ENCODE measurements at places on chromosomes 13 and 19.
A peak's percentile ranks its signal among the peaks of the same experiment; 100 is the strongest.

- no peak for DNase-seq
Measured at GRCh38 chr13:66048888-66049287, 1181.2 kb downstream of the PCDH9 start.

GRCh38 chr13:81726037-81726726 is 1385.3 kb upstream of the SPRY2 start:
- no peak for DNase-seq

- DNase-seq: no peak
Measured at GRCh38 chr13:61728471-61728870, 312.8 kb upstream of the PCDH20 start.

GRCh38 chr19:48928164-48929025 is 5.1 kb upstream of the DHDH start:
- no peak for DNase-seq

GRCh38 chr19:11563532-11563931 is 4.5 kb upstream of the ELOF1 start:
- DNase-seq: no peak

GRCh38 chr19:41085748-41086415 is 2.4 kb upstream of the CYP2A13 start:
- no peak for DNase-seq

- DNase-seq: no peak
Measured at GRCh38 chr13:71213252-71213821, 653.7 kb downstream of the DACH1 start.

- DNase-seq: no peak
Measured at GRCh38 chr13:93345770-93346169, 119.2 kb downstream of the GPC6 start.

GRCh38 chr13:113802090-113802531 is 43.1 kb downstream of the TMEM255B start:
- DNase-seq: peak; percentile 61

- DNase-seq: no peak
Measured at GRCh38 chr19:33410915-33411401, 37.4 kb downstream of the CEBPG start.

DNA sequence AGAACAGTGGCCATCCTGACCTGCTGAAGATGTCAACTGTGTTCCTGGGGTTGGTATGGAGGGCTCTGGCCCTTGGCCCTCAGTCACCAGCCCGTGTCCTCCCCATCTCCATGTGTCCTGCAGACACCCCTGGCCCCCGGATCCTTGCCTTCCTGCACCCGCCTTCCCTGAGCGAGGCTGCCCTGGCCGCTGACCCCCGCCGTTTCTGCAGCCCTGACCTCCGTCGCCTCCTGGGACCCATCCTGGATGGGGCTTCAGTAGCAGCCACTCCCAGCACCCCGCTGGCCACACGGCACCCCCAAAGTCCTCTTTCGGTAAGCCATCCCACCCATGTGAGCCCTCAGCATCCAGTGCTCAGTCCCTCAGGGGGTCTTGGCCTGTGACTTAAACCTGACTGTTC is 24.8 kb downstream of the HIF3A start:
- no peak for DNase-seq

DNA sequence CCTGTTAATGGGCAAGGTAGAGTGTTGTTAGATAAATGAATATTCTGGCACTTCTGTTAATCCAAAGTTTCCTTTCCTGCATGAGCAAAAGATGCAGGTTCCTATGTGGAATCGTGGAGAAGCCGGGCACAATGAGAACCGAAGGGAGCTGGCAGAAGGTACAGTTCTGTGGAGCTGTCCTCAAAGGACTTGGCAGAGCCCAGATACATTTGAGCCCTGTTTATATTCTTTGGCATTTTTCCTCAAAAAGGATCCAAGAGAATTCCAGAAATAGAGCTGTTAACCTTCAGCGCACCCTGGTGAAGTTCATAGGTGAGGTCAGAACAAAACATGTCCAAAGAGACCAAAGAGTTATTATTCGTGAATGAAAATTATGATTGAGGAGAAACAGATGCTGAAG is 4.0 kb upstream of the DLEU7 start:
- no peak for DNase-seq

GRCh38 chr13:100356889-100357288 is 231.7 kb downstream of the GGACT start:
- DNase-seq: no peak

- DNase-seq: peak; percentile 66
Measured at GRCh38 chr19:35267353-35267817, 1.4 kb upstream of the USF2 start.

GRCh38 chr13:78372581-78372980 is 230.8 kb downstream of the POU4F1 start:
- DNase-seq: no peak

DNA sequence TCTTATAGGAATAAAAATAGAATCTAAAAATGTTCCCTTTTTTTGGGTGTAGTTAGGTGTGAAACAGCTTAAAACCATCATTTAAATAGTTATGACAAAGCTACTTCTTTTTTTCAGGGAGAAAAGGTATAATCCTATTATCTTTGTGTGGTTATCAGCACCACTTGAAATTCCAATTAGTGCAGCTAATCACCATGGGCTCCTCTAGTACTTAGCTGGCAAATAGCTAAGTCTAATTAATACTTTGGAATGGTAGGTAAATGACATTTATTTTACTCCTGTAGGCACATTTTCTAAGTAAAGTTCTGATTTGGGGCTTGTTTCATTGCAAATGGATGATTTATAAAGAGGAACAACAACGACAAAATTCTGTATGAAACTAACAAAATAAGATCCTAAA is 132.6 kb downstream of the OLFM4 start:
- DNase-seq: no peak

- DNase-seq: no peak
Measured at GRCh38 chr19:43540381-43540780, 7.4 kb downstream of the ZNF575 start.

DNA sequence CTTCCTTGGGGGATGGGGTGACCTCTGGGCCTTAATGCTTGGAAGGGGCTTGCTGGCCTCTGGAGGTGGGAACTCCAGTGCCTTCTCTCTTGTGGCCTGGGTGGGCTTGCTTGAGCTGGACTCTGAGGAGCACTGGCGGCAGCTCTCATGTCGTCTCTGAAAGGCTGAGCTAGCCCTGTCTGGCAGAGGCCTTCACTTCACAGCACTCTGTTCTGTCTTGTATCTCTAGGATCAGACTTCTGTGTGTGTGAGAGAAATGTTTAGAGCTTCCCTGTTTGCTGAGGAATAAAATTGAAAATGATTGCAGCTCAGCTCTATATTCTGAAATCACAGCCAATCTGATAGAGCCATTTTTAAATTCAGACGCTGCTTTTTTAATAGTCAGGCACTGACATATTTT is 185.3 kb downstream of the KCNRG start:
- DNase-seq: no peak

DNA sequence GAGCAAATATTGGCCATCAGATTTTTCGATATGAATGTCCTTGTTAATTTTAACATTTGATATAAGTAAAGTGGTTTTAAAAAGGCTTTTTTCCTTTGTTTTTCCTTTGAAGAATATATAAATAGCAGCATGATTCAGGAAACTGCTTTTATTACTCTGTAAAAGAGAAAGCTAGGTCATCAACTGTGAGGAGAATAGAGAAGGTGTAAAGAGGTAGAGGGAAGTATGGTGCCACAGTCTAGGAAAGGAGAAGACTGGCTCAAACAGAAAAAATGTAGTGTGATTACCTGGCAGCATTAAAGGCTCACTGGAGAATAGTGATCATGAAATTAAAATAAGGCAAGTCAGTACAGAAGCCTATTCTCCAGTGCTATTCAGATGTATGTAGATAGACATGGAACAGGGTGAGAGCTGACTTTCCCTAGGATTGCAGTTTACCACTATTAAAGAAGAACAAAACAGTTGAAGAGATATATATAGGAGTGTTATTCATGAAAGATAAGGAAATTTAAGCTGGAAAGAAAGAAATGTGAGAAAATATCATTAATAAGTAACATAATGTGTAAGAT is 1115.9 kb upstream of the PCDH9 start:
- no peak for DNase-seq

- DNase-seq: no peak
Measured at GRCh38 chr13:80563439-80563838, 222.5 kb upstream of the SPRY2 start.

DNA sequence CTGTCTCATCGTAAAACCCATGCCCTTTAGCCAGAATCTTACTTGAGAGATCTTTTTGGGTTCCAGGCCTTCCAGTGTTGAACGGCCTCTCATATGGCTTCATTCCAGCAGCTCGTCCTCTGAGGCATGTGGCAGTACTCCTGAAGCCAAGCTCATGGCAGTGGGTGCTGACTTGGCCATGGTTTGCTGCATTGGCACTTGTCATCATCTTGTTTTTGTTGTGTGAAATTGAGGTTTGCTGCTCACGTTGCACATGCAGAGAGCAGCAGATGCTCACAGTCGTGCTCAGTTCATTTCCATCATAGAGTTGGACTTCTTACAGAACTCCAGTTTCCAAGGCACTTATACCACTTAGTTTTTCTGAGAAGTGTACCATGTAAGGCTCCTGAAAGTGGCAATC is 14.9 kb downstream of the TEX29 start:
- no peak for DNase-seq

GRCh38 chr13:26213982-26214381 is 8.1 kb downstream of the RNF6 start:
- no peak for DNase-seq

- peak; percentile 63 for DNase-seq
Measured at GRCh38 chr19:35044317-35045117, 3.0 kb downstream of the HPN start.

DNA sequence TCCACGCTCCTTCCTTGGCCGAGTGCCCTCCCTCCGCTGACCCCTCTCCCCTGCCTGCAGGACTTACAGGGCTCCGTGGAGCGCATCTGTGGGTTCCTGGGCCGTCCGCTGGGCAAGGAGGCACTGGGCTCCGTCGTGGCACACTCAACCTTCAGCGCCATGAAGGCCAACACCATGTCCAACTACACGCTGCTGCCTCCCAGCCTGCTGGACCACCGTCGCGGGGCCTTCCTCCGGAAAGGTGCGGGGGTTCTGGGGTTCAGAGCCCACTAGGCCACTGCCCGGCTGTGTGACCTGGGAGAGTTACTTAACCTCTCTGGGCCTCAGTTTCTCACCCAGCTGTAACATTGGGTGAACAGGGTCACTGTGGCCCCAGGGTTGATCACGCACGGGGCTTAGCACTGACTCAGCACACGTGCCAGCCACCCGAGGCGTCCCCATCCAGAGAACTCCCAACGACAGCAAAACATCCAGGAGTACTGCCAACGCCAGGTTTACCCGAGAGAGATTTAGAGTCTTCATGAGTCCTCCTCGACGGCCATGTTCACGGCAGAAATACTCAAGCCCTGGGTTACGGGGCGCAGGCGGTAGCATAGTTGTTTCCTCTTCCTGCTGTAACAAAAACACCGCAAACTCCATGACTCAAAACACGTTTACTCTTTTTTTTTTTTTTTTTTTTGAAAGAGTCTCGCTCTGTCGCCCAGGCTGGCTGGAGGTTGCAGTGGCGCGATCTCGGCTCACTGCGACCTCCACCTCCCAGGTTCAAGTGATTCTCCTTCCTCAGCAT is 9.7 kb upstream of the SPACA4 start:
- DNase-seq: no peak

- no peak for DNase-seq
Measured at GRCh38 chr13:64770743-64771142, 2459.4 kb downstream of the PCDH9 start.

DNA sequence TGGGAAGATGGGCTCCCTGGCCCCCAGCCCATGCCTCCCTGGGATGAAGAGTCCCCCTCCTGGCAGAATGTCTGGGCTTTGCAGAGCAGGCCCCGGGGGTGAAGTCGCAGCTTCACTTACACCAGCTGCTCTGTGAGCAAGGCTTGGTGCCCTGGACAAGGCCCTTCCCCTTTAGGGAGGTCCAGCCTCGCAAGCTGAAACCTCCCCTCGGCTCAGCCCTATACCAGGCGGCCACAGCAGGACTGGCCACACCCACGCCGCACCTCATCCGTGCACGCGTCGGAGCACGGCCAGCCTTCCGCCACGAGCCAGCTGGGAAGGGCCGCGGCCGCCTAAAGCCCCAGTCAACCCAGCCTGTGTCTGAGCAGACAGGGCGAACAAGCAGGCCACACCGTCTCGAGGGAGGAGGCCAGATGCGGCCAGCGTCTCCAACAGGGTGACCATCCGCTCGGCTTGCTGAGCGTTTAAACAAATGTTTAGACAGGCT is 83.2 kb upstream of the MCF2L start:
- peak; percentile 82 for DNase-seq

DNA sequence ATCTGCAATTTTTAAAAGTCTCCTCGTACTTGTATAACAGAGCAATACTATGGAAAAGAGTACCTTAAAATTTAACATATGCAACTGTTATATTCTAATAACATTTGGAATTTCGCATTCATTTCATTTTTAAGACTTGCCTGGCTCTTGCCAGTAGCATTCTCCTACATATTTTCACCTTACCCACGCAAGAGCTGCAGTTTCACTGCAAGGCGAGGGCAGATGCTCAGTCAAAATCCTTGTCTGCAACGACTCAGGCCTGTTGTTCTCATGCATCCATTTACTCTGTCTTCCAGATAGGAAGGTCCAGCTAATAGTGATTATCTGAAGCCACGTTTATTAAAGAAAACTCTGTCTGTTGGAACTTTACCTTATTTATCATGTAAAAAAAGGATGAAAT is 227.0 kb upstream of the RFC3 start:
- DNase-seq: no peak

DNA sequence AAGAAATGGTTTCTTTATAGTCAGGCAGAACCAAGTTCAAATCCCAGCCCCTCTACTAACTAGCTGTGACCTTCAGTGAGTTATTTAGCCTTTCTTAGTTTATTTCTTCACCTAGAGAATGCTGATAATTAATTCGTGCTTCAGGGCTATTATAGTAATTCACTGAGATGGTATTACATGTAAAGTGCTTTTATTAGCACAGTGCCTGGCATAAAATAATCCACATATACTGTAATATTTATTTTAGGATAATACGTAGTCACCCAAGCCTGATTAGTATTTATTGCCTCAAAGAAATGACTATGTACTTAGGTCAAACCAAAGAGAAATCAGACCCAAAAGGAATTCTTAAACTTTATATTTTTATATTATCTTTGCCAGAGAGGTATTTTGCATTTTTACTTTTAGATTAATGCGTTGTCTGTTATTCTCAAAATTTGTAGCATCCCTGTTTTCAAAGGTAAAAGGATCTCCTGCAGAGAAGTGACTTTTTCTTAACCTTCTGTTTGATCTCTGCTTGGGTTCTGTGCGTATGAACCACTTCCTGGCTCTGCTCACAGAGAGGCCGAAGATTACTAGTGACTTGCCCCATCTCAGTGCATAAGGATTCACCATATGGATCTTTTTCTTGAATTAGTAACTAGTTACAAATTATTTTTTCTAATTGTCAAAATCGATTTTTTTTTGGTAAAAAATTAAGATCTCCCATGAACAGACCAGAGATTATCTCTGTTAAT is 19.7 kb downstream of the UBAC2 start:
- no peak for DNase-seq
